ENCODE measurements at places on chromosomes 16 and 17.

- no peak for DNase-seq
Observed at GRCh38 chr16:86286991-86287663, 223.2 kb upstream of the FOXF1 start.

DNA sequence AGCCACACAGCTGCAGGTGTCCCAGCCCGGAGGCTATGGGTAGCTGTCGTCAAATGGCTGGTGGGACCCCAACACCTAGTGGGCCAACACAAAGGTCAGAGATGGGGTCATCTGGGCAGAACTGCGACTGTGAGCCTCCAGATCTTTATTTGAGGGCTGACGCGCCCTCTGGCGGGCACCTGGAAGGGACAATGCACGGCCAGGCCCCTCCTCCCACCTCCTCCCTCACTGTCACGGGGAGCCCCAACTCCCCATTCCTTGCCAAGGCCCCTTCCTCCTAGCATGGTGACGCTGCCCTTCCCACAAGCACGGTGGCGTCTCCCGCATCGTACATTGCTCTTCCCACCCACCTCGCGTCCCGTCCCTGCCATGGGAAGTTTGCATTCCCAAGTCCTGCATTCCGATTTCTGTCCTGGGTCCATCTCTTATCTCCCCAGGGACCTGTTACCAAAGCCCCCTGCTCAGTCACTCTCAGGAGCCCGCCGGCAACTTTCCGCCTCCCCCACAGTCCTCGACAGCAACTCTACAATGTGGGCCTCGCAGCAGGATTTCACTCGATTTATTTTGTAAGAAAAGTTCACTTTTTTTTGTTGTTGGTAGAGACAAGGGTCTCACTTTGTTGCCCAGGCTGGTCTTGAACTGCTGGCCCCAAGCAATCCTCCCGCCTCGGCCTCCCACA is 1.0 kb downstream of the TLE7 start:
- DNase-seq, result no peak

- no peak for DNase-seq
Observed at GRCh38 chr16:73093146-73094144, 45.5 kb upstream of the ZFHX3 start.

GRCh38 chr17:27504188-27504995 is 48.1 kb downstream of the KSR1 start:
- no peak for DNase-seq

GRCh38 chr16:81462683-81463082 is 18.1 kb downstream of the CMIP start:
- no peak for DNase-seq

GRCh38 chr16:19704321-19705145 is 13.5 kb downstream of the KNOP1 start:
- no peak for DNase-seq

DNA sequence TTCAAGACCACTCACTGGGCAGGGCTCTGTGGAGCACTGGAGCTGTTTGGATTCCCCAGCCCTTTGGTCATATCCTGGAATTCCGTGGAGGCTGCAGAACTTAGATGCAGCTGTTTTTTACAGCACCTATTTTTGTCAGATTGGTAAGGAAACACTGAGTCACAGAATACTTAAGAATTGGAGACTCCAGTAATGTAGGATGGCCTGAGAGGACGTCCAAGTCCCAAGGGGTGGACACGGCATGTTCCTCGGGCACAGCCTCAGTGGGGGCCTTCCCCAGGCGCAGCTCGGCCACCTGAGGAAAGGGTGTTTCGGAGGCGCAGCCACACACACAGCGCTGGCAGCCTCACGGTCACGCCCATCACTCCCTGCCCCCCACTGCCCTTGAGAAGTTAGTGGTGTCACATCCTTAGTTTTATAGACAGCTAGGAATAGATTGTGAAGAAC is 14.8 kb downstream of the PLD6 start:
- DNase-seq, result no peak

- DNase-seq, result no peak
Observed at GRCh38 chr16:66152823-66153393, 213.6 kb upstream of the CDH5 start.

- DNase-seq, result no peak
Observed at GRCh38 chr17:48589831-48590606, at the start of gene HOXB3. HOXB3 (minus strand) TSS chr17:48590241; CDS start chr17:48552474, 37,767 bp downstream.

DNA sequence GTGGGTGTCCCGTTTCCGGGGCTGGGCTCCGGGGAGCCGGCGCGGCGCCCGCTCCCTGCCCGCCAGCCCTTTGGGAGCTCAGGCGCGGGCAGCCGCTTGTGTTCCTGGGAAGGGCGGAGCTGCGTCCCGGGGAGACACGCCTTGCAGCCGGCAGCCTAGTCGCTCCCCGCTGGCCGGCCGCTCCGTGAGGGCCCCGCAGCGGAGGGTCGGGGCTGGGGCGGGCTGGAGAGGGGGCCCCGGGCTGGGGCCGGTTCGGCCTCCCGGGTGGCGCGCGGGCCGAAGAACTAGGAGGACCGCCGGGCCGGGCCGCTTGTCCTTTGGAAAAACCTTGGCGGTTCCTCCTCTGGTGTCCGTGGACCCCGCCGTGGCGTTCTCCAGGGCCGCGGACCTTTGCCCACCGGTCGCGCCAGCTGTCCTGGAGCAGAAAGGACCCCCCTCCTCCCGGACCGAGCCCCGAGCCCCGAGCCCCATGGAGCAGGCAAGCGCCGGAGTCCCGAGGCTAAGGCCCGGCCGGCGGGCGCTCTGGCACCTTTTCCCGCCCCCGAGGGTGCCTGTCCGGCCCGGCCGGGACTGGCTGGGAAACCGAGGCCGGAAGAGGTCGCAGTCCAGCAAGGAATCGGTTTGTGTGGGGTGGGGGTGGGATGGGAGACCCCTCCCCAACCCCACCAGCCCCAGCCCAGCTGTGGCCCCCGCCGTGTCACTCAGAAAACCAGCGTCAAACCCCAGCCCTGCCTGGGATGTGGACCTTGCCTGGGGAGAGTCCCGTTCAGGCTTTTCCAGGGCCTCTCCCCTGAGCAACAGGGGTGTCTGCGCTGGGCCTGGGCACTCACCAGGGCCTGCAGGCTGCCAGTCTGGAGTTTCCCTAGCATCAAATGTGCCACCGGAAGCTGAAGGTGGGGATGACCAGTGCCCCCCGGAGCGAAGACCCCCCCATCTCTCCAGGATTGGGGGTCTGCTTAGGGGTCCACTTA is 6.8 kb upstream of the TBC1D3B start:
- no peak for DNase-seq

- DNase-seq, result no peak
Observed at GRCh38 chr16:4097826-4098240, 18.4 kb downstream of the ADCY9 start.

GRCh38 chr16:57341441-57342303 is 16.9 kb upstream of the CCL22 start:
- no peak for DNase-seq

- DNase-seq, result no peak
Observed at GRCh38 chr16:80100846-80101451, 439.8 kb upstream of the DYNLRB2 start.

GRCh38 chr16:9135797-9136196 is 44.4 kb downstream of the HAPSTR1 start:
- no peak for DNase-seq

- DNase-seq, result no peak
Observed at GRCh38 chr17:72345536-72345935, 224.7 kb downstream of the SOX9 start.

- no peak for DNase-seq
Observed at GRCh38 chr16:17691899-17692176, 221.1 kb upstream of the XYLT1 start.

DNA sequence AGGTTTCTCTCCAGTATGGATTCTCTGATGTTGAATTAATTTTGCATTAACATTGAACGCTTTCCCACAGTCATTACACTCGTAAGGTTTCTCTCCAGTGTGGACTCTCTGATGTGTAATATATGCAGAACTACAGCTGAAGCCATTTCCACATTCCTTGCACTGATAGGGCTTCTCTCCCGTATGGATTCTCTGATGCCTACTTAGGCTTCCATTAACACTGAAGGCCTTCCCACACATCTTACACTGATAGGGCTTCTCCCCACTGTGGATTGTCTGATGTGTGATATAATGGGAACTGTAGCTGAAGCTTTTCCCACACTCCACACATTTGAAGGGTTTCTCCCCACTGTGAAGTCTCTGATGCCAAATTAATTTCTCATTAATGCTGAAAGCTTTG is 7.2 kb upstream of the TLE7 start:
- no peak for DNase-seq

DNA sequence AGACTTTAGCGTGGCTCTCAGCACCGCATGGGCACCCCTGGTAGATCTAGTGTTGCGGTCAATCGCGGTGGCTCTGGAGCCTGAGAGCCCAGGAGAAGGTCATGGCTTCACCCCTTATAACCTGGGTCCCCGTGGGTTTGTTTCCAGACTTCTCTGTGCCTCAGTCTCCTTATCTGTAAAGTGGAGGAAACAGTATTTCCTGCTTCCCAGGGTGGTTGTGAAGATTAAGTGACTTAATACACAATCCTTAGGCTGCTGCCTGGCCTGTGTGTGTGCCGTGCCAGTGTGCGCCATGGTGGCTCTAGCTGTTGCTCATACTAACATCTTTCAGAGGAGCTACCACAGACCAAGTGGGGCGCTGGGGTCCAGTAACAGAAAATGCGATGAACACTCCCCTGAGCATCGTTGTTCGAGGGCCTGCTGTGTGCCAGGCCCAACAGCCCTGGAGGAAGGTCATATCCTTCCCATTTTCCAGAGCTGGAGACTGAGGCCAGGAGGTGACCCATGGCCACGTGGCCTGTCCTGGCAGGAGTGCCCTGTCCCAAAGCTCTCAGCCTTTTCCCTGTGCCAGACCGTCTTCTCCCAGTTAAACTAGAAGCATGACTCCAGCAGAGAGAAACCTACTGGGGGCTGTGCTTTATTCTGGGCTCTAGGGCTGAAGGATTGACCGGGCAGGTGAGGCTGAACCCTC is 70.1 kb downstream of the CMIP start:
- DNase-seq, result no peak

GRCh38 chr17:65794572-65794971 is 233.1 kb upstream of the AXIN2 start:
- DNase-seq, result no peak

DNA sequence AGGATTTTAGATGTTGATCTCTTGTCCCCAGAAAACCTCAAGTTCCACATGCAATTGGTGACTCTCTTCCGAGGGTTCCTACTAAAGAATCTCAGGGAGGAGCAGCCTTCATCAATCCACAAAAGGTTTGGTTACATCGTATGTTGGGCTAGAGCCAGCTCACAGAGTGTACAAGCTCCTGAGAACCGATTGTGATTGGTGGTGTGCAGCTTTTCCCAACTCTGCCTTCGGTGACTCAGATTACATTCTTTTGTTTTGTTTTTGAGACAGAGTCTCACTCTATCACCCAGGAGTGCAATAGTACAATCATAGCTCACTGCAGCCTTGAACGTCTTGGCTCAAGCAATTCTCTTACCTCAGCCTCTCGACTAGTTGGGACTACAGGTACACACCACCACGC is 172.4 kb downstream of the PMP22 start:
- DNase-seq, result no peak

DNA sequence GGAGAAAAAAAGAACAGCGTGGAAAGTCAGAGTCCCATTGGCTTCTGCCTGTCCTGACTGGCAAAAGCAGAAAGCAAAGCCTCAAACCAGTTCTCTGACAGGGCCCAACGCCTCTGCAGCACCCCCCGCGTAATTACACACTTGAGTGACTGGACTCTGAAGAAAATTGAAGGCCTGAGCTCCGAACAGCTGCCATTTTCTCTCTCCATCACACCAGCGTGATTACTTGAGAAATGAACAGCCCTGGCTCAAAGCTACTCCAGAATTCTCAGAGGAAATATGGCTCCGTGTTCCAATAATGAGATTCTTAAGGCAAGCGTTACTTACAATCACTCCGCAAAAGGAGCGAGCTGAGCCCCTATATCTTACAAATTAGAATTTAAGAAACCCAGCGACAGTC is 142.7 kb upstream of the C17orf78 start:
- no peak for DNase-seq

GRCh38 chr17:66647391-66647983 is 187.4 kb upstream of the CACNG5 start:
- DNase-seq, result no peak

- no peak for DNase-seq
Observed at GRCh38 chr17:77319211-77320043, 178.7 kb downstream of the SEC14L1 start.

GRCh38 chr16:49441366-49441780 is 67.8 kb downstream of the C16orf78 start:
- peak; percentile 25 for DNase-seq

DNA sequence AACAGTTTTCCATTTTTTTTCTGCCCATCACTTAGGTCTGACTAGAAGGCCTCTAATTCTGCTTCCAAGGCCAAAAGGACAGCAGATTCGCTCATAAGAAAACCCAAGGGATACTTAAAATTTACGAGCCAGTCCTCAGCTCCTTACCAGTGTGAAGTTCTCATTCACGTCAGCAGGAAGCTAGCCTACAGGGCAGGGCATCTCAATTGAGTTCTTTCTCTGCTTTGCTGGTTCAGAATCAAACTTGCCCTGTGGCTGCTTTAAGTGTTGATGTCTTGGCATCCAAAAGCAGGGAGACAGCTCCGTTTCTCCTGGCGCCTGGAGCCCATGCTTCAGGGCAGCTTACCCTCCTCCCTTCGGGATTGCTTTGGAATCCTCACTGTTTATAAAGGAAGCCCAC is 136.0 kb downstream of the ANKFN1 start:
- DNase-seq, result no peak

DNA sequence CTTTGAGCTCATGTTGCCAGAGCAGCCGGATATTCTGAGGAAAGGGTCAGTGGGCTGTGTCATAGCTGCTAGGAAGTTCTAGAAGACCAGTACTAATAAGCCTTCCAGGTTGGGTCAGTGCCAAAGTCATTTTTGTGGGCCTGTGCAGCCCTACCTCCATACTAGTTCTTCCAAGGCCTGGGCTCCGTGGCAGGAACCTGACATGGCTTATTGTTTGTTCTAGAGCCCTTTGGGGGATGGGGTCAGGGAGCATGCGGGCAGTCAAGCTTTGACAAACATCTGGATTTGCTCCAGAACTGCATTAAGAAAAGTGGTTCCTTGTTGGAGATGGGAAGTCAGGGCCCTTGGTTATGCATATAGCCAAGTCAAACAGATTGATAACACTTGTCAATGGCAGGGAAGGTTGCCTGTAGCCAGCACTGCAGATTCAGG is 7.6 kb downstream of the ALKBH5 start:
- DNase-seq, result no peak

GRCh38 chr17:956905-957304 is 22.7 kb downstream of the NXN start:
- no peak for DNase-seq

GRCh38 chr17:16929757-16930520 is 42.0 kb downstream of the TNFRSF13B start:
- DNase-seq, result no peak

DNA sequence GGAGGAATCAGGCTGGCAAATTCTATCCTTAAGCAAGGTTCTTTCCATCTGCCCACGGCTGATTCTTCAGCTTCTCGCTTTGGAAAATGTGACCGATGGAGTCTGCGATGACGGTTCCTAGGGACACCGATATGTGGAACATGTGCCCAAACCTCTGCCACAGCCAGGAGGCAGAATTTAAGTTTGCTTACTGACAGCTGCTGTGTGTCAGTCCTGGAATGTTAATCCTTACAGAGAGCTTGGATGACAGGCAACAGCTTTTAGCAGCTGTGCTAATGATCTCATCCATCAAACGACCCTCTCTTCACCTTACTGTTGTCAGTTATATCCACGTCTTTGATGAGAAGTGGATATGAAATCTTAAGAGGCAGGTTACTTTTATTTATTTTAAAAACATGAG is 11.4 kb upstream of the MYH13 start:
- no peak for DNase-seq

GRCh38 chr17:73678999-73679398 is 34.8 kb upstream of the SDK2 start:
- no peak for DNase-seq

GRCh38 chr17:51085150-51085805 is 35.4 kb downstream of the SPAG9 start:
- no peak for DNase-seq

Data from stimulated activated CD8-positive, alpha-beta memory T cell treated with anti-CD3 and anti-CD28 coated beads, Interleukin-12 subunit alpha, Interleukin-12 subunit beta, amount 100 ng/mL, for 4 hours (primary cell).